ENCODE measurements at places on chromosomes 1 and 21. TPM values are rescaled to one million over a fixed set of nuclear protein-coding genes. Genes with fewer than 3 reads are reported as not detected.

DNA sequence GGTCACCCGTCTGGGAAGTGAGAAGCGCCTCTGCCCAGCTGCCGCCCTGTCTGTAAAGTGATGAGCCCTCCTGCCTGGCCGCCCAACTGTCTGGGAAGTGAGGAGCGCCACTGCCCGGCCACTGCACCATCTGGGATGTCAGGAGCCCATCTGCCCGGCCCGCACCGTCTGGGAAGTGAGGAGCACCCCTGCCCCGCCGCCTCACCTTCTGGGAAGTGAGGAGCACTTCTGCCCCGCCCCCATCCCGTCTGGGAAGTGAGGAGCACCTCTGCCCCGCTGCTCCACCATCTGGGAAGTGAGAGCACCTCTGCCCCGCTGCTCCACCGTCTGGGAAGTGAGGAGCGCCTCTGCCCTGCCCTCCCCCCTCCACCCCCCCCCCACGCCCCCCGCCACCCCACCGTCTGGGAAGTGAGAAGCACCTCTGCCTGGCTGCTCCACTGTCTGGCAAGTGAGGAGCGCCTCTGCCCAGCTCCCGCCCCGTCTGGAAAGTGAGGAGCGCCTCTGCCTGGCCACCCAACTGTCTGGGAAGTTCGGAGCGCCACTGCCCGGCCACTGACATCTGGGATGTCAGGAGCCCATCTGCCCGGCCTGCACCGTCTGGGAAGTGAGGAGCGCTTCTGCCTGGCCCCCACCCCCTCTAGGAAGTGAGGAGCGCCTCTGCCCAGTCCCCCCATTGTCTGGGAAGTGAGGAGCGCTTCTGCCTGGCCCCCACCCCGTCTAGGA lies 4.5 kb upstream of the ZZZ3 start:
- H3K4me3 ChIP-seq: no peak overlapping the region
- DNase-seq: peak; percentile 66
- peaks cover 7% of the 10 kb centered on the region for H3K4me1 ChIP-seq
- H3K27ac ChIP-seq: no peak overlapping the region
- no peaks in the 10 kb centered on the region for H3K27me3 ChIP-seq
- H3K36me3 ChIP-seq: no peaks in the 10 kb centered on the region

DNA sequence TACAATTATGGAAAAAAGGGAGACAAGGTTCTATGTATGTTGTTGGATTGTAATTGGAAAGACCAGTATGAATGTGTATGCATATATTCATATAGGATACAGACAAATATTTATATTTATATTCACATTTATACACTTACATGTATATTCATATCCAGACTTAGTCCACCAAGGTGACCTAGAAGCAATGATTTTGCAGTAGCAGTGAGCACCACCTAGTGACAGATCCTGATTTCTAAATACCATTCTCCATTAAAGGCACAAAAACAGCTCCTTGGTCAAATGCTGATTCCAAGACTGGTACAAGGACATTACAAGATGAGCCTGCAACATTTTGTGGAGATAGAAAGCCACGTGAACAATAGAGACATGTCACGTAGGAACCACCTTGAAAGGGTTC lies 153.4 kb downstream of the SDCCAG8 start:
- no peak overlapping the region for H3K4me3 ChIP-seq
- H3K27me3 ChIP-seq: no peaks in the 10 kb centered on the region
- peaks cover 15% of the 10 kb centered on the region for H3K36me3 ChIP-seq
- DNase-seq: no peak
- no peaks in the 10 kb centered on the region for H3K4me1 ChIP-seq
- no peak overlapping the region for H3K27ac ChIP-seq

DNA sequence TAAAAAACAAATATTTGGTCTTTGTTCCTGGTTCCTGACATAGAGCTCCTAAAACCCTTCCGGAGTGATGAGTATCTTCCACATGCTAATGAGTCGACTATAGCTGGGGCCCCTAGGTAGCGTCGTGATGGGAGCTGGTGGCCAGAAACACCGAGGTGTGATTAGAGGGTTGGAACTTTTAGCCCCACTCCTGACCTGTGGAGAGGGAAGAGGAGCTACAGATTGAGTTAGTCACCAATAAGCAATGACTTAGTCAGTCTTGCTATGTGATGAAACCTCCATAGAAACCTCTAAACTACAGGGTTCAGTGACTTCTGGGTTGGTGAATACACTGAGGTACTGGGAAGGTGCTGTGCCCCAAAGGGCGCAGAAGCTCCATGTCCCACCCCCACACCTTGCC lies 30.1 kb upstream of the PLD5 start:
- H3K27me3 ChIP-seq: no peaks in the 10 kb centered on the region
- H3K36me3 ChIP-seq: no peaks in the 10 kb centered on the region
- H3K4me3 ChIP-seq: no peak overlapping the region
- no peak for DNase-seq
- H3K27ac ChIP-seq: no peak overlapping the region

GRCh38 chr1:43639976-43640794 lies 9.8 kb upstream of the KDM4A start:
- no peaks in the 10 kb centered on the region for H3K27me3 ChIP-seq
- H3K4me3 ChIP-seq: no peak overlapping the region
- no peak overlapping the region for H3K27ac ChIP-seq

- H3K4me3 ChIP-seq: no peak overlapping the region
- no peaks in the 10 kb centered on the region for H3K27me3 ChIP-seq
- no peak for DNase-seq
- no peaks in the 10 kb centered on the region for H3K4me1 ChIP-seq
- no peaks in the 10 kb centered on the region for H3K36me3 ChIP-seq
Measured at GRCh38 chr1:227919906-227920305, 27.8 kb downstream of the WNT9A start.

DNA sequence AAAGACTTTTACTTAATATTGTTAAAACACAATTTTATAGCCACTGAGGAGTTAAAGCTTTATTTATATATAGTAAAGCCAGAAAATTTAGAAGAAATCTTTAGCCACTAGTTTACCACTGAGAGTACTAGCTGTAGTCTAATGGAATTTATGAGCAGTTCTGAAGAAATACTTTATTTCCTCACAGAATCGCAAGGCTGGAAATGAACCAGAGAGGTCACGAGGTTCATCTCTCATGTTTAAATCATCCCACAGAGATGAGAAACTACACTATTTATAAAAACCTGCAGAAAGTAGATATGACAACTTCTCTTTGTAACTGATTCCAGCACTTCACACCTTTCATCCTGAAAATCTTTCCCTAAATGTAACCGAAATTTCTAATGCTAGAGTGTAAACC lies 26.0 kb downstream of the ADGRL4 start:
- no peak overlapping the region for H3K27ac ChIP-seq
- no peaks in the 10 kb centered on the region for H3K36me3 ChIP-seq
- H3K4me1 ChIP-seq: no peaks in the 10 kb centered on the region
- H3K4me3 ChIP-seq: no peak overlapping the region

Gene OR6K3
- total RNA-seq: 2.3 TPM

Gene PMVK
- 38.4 TPM for total RNA-seq

Gene FAM72D
- total RNA-seq: 0.43 TPM

Gene CD247
- 8.9 TPM for total RNA-seq

Gene ILDR2
- total RNA-seq: 0.98 TPM

All from upper lobe of right lung (tissue), 1 donor.